ENCODE measurements at places on chromosomes 11 and 22. TPM values are rescaled to one million over a fixed set of nuclear protein-coding genes. Genes with fewer than 3 reads are reported as not detected.

- no peak for DNase-seq
These were observed 2069.3 kb upstream of the RAG2 start for GRCh38 chr11:38667359-38667758.

DNA sequence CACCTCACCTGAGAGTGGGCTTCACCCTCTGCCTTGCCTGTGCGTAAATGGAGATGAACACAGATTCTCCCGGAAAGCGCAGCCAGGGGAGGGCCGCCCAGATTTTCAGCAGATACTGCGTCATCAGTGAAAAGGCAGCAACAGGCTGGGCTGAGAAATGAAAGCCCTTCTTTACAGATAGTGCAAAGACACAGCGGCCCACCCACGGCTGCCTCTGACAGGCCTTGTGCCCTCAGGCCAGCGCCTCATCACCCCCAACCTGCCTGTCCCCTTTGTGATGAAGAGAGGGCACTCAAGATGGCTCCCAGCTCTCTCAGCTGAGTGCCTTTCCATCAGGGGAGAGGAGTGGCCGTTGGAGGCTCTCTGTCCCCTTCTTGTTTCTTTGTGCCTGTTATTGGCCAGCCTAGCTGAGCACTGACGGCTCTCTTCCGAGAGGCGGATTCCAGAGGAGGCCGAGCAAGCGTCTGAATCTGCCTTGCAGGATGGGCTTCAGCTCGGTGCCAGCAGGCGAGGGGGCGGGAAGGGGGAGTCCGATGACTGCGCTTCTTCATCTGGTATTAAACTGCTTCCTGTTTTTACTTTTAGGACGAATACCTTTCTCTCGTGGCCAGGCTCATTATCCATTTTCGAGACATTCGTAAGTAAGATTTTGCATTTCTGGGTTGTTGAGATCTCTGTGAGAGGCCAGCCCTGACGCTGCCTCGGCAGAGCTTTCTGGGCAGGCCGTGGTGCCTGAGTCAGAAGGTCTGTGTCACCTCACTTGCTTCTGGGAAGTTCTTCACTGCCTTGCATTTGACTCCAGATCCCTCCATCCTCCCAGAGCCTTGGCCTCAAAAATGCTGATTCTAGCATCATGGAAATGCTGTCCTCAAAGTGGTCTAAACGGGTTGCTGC is 43.7 kb downstream of the MED15 start:
- DNase-seq = no peak

GRCh38 chr11:67489203-67489884 is 6.5 kb downstream of the AIP start:
- DNase-seq = no peak

- DNase-seq = no peak
These were observed 1.2 kb downstream of the TOB2 start for GRCh38 chr22:41445129-41446056.

GRCh38 chr11:16792426-16792825 is 54.0 kb downstream of the C11orf58 start:
- no peak for DNase-seq

EMID1 gene
- total RNA-seq = 0.22 TPM

HMBS gene
- 17.0 TPM for total RNA-seq

SC5D gene
- total RNA-seq = 42.3 TPM

DNA sequence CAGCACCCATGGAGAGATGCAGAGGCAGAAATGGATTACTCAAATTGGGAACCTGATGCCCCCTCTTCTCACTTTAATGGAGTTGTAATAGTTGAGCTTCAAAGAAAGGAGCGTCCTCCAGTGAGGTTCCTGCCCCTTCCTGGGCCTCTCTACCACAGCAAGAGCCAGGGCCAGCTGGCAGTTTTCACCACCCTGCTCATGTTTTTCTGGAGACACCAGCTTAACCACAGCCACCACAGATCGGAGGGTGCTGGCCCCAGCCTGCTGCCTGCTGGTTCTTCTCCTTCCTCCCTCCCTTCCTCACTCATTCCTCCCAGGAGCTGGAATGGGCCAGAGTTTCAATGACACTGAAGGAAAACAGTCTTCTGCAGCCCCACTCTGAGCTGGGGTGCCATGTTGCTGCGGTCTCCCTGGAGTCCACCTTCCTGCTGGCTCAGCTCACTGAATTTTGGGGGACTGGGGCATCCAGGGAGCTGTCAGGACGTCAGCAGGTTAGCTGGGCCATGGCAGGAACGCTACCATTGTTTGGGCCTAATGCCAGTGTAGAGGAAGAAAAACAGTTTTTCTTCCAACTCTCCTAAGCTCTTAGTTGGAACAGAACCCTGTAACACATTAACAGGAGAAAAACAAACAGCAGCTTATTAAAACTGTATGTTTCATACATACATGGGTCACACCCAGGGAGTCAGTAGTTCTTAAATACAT is 57.7 kb downstream of the TRAF6 start:
- no peak for DNase-seq

CNIH2 gene
- total RNA-seq = 0.58 TPM

GRCh38 chr11:111000400-111001080 is 245.0 kb upstream of the POU2AF2 start:
- no peak for DNase-seq

- DNase-seq = no peak
These were observed 125.6 kb downstream of the APIP start for GRCh38 chr11:34790620-34791019.

DNA sequence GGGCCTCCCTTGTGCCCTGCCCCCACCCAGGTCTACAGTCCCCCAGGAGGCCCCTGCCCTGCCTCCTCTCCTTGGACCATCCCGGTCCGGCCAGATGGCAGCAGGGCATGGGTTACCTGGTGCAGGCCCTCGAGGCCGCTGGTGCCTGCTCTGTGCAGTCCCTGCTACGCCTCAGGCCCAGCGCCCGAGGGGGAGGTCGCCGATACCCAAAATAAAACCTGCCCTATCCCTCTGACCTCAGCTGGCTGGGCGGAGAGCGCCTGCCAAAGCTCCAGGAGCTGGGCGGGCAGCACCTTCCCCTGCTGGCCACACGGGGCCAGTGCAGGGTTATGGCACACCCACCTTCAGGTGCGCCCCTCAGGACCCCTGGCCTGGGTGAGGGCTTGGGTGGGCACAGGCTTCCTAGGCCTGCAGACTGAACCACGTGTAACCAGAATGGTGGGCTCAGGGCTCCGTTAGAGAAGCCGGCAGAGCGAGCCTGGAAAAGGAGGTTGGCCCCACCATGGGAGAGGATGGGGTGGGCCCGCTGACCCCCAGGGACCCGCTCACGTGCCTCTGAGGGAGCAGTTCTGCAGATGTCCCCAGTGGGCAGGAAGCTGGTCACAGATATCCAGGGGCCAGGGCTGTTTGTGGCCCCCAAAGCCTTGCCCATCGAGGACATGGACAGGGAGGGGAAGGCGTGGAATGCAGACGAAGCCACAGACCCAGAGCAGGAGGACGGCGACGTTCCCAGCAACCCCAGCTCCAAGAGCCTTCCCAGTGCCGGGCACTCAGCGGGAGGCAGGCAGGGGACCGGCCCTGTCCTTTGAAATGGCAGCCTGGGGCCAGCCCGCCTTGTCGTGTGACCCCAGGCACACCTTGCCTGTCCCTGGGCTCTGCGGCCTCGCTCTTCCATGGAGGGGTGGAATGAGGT is 1.7 kb upstream of the TNNT3 start:
- no peak for DNase-seq

INPP5J gene
- 3.0 TPM for total RNA-seq

- DNase-seq = no peak
These were observed 246.5 kb downstream of the CADM1 start for GRCh38 chr11:115257678-115258077.

DNA sequence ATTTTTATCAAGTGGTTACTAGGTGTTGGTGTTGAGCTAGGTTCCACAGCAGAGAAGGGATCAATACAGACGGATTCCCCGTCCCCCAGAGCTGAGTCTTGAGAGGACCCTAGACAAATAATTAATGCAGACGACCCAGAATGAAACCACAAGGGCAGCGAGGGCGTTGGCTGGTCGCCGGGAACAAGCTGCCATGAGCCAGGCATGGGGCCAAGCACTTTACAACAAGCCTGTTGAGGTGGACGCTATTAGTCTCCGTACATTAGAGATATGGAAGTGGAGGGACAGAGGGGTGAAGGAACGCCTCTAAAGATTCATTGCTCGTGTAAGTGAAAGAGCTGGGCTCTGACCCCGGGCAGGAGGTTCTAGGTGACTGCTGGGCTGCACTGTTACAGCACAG is 77.1 kb upstream of the EIF3D start:
- DNase-seq = no peak

DNA sequence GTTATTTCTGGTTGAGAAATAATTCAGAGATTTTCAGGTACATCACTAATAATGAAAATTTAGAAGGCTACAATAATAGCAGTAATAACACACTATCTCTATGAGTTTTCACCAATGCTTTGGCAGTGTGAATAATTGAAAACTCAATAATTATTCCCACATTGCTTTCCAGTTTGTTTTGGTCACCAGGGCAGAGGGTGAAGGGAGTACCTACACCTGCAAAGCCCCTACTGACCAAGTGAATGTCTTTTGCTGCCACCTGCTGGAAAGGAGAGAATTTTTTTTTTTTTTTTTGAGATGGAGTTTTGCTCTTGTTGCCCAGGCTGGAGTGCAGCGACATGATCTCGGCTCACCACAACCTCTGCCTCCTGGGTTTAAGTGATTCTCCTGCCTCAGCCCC is 3.2 kb downstream of the NELL1 start:
- DNase-seq = no peak

GRCh38 chr11:115765803-115766239 is 261.6 kb upstream of the CADM1 start:
- no peak for DNase-seq

DNA sequence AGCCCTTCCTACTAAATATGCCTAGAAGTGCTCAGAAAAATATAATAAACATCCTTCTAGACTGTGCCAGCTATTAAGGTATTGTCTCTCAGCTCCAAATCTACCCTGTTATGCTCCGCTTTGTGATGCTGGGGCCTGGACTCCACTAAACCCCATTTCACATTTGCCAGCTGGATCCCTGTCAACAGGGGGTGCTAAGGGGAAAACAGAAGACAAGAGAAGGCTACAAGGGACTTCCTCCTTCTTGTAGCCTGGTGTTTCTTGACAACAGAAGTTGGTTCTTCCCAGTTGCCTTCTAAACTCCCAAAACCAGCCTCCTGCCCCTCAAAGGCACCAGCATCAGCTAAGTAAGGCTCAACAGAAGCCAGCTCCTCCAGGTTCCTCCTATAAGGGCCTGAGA is 5.2 kb downstream of the NUMA1 start:
- DNase-seq = no peak

APOA5 gene
- total RNA-seq = not detected

DNA sequence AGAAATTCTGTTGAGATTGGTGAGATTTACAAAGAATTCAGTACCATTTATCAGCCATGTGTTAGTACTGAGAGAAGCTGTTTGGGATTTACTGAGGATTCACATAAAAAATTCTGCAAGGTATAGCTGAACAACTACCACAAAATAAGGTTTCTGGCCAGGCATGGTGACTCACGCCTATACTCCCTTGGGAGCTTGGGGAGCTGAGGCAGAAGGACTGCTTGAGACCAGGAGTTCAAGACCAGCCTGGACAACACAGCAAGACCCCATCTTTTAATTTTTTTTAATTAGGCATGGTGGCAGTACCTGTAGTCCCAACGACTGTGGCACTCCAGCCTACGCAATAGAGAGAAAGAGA is 86.7 kb downstream of the SIK3 start:
- no peak for DNase-seq

MYO7A gene
- total RNA-seq = 0.23 TPM

GRCh38 chr11:112178936-112179335 is 3.6 kb downstream of the BCO2 start:
- DNase-seq = no peak

Data from epithelial cell of proximal tubule (primary cell).